NCI-H524 treated with DMSO at 0.1 percent for 48 hours (cell line): ENCODE measurements at places on chromosomes 5 and 9.

GRCh38 chr5:81251922-81252321 is 18.8 kb downstream of the CKMT2 start:
- no peak for DNase-seq

GRCh38 chr5:93601802-93602155 is 18.8 kb downstream of the NR2F1 start:
- DNase-seq = peak; percentile 60

GRCh38 chr5:52983731-52984636 is 5.2 kb upstream of the ITGA2 start:
- DNase-seq = no peak

GRCh38 chr9:73137286-73137899 is 14.3 kb upstream of the ANXA1 start:
- DNase-seq = no peak

GRCh38 chr5:168328814-168329213 is 37.4 kb downstream of the WWC1 start:
- DNase-seq = no peak

DNA sequence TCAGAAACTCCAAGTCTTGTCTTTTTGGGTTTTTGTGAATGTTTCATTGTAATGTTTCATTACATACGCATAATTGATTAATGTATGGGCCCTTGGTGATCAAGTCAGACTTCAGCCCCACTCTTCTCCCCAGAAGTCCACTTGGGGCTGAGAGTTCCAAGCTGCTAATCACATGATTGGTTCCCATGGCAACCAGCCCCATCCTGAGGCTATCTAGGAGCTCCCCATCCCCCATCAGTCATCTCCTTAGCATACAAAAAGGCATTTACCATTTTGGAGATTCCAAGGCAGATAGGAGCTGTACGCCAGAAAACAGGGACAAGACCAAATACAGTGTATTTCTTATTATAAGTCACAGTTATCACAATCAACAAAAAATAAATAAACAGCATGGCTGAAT is 22.9 kb upstream of the SYK start:
- no peak for DNase-seq

DNA sequence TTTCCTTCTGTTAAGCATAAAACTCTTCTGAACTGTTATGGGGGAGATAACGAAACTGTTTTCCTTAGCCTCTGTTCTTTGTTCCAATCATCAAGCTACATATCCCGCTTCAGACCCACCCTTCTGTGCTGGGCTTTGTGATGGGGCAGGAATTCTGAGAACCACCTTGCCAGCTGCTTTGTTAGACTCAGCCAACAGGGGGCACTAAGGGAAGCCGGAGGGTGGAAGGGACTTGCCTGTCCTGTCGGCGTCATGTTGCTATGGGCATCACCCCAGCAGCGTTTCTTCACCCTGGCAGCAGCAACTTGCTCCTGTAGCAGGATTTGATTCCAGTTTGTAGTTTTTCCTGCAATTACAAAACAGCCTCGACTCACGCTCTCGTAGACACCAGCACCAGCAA is 169.1 kb downstream of the CAAP1 start:
- DNase-seq = no peak

DNA sequence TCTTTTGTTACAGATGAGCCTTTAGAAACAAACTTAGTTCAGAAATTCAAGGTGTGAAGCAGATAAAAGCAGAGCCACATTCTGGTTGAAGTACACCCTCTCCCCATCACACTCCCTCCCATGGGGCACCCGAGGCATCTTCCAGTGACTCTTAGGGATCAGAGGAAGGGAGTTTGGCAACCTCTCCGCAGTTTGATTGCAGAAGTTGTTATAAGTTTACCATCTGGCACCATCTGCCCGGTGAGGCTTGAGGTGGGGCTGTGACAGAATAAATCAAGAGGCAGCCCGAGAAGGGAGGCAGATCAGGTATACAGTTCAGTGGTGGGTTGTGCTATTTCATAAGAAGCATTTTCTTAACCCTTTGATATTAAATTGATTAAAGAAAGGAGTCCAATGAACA is 458.6 kb upstream of the CLINT1 start:
- DNase-seq = peak; percentile 95

GRCh38 chr5:6455571-6456200 is 7.0 kb downstream of the UBE2QL1 start:
- peak; percentile 25 for DNase-seq

GRCh38 chr5:159341906-159342310 is 11.6 kb upstream of the IL12B start:
- DNase-seq = no peak

- DNase-seq = no peak
Measured at GRCh38 chr5:20559845-20560244, 571.8 kb upstream of the CDH18 start.

GRCh38 chr9:137459601-137460362 is 648 bp upstream of the NSMF start:
- no peak for DNase-seq

- DNase-seq = no peak
Measured at GRCh38 chr9:7976167-7976755, 176.7 kb upstream of the DMAC1 start.

DNA sequence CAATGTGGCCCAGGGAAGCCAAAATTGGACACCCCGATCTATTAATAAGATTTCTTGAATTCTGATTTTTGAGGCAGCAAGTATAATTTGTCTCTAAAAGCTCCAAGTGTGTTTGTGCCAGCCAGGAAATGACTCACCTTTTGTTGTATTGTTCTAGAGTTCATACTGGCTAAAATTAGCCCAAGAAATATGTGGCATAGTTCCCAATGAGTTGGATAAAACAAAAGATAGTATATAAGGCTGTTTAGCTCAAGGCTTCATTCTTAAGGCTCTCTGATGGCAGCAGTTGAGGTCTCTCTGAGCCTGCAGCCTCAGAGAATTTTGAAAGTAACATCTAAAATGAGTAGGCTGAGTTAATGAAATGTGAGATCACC is 21.6 kb downstream of the HMGXB3 start:
- DNase-seq = no peak

- DNase-seq = no peak
Measured at GRCh38 chr5:40221796-40222195, 457.9 kb upstream of the PTGER4 start.

GRCh38 chr5:65835191-65835590 is 91.2 kb upstream of the ERBIN start:
- DNase-seq = no peak

GRCh38 chr9:133823189-133824105 is 85.3 kb upstream of the SARDH start:
- DNase-seq = no peak

DNA sequence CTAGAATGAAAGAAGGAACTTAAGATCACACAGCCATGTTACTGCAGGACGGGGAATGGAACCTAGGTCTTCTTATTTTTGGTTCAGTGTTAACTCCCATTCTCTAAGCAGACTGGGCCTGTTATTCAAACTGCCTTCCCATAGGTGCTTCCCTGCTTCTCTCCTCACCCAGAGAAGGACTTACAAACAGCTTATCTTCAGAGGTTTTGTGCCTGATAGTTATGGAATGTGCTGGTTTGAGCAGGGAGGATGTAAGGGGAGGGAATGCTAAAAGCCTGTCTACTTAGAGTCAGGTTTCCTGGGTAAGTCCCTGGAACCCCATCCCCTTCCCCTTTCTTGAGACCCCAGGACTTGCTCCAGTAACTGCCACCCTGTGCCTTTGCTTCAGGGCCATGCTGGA is 4.2 kb upstream of the PSMD5 start:
- no peak for DNase-seq
